ENCODE measurements at places on chromosomes 11 and 22.

- no peak for DNase-seq
Observed at GRCh38 chr11:45985212-45985611, 62.8 kb downstream of the LARGE2 start.

GRCh38 chr11:119482521-119483011, 59.6 kb upstream of the THY1 start:
- no peak for DNase-seq

GRCh38 chr11:134071766-134072402, 3.0 kb downstream of the JAM3 start:
- DNase-seq: no peak

- DNase-seq: no peak
Observed at GRCh38 chr11:79331203-79331901, 109.5 kb downstream of the TENM4 start.

GRCh38 chr22:29133603-29134133, 60.8 kb downstream of the KREMEN1 start:
- DNase-seq: no peak

DNA sequence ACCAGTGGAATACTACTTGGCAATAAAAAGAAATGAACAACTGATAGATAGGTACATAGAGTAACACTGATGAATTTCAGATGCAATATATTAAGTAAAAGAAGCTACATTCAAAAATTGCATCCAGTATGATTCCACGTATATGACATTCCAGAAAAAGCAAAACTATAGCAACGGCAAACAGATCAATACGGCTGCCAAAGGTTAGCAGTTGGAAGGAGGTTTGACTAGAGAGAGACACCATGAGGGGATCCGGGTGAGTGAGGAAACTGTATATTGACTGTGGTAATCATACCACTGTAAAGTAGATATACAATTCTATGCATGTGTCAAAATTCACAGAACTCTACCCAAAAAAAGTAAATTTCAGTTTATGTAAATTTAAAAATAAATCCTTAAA, 28.7 kb downstream of the CADM1 start:
- no peak for DNase-seq

DNA sequence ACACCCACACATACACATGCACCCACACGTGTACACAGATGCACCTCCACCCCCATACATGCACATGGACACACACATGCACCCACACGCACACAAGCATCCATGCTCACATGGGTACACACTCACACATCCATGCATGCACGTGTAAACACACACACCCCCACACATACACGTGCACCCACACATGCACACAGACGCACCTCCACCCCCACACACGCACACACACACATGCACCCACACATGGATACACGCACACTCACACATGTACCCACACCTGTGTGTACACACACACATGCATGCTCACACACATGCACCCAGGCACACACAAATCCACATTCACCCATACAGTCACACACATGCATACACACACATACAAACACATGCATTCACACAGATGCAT, 24.5 kb downstream of the CDPF1 start:
- no peak for DNase-seq

DNA sequence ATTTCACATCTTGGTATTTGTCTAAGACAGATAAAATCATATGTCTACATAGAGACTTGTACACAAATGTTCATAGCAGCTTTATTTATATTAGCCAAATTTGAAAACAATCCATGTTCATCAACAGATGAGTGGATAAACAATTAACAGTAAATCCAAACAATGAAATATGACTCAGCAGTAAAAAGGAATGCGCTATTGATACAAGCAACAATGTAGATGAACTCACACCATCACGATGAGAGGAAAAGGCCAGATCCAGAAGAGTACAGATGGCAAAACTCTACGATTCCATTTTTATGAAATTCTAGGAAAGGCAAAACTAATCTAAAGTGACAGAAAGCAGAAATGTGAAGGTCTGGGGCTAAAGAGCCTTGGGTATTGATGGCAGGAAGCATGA, 384.3 kb downstream of the NTM start:
- DNase-seq: no peak

GRCh38 chr11:126136507-126136906, 73.8 kb upstream of the CDON start:
- DNase-seq: no peak

DNA sequence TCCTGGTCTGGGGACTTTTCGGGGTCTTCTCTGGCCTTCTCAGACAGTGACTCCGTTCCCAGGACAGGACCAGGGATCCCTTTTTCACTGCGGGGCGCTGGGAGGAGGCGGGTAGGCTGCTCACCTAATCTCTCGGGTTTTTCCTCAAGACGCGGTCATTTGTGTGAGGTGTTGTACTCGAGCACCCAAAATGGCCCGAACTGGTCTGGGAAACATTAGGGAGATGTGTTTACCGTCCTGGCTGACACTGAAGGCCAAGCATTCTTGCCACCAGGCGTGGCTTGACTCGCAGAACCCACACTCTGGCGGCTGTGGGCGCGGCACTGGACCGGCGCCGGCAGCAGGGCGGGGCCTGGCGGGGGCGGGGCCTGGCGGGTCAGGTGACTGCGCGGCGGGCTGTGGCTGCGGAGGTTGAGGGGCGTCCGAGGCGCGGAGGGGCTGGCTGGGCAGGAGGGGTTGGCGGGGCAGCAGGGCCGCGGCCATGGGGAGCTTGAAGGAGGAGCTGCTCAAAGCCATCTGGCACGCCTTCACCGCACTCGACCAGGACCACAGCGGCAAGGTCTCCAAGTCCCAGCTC, at the start of gene SWAP70:
SWAP70 (plus strand) TSS at position 379 of the 577 bp plus-strand sequence; CDS start at position 482, 103 bp downstream.
- DNase-seq: no peak

DNA sequence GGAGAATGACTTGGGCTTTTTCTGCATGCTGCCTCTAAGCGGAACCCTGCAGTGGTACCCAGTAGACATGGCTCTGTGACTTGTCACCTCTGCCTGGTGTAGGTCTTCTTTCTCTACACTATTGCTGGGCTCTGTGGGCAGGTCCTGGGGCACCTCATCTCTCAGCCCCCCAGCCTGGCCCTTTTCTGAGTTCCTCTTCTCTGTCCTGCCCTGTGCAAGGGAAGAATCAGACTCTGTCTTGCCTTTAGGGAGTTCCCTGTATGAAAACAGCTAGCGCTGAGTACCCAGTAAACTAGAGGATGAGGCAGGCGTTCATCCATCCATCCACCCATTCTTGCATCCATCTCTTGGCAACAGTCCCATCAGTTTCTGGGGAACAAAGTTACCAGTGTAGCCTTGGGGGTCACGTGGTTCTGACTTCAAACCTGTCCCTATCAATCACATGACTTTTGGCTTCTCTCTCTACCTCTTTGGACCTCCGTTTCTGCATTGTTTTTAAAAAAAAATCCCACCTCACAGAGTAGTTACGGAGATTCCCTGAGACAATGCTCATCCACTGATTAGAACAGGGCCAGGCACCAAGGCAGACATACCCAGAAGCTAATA, 86.4 kb upstream of the WNT11 start:
- no peak for DNase-seq

GRCh38 chr11:97850701-97851100, 1170.0 kb upstream of the CNTN5 start:
- DNase-seq: no peak

DNA sequence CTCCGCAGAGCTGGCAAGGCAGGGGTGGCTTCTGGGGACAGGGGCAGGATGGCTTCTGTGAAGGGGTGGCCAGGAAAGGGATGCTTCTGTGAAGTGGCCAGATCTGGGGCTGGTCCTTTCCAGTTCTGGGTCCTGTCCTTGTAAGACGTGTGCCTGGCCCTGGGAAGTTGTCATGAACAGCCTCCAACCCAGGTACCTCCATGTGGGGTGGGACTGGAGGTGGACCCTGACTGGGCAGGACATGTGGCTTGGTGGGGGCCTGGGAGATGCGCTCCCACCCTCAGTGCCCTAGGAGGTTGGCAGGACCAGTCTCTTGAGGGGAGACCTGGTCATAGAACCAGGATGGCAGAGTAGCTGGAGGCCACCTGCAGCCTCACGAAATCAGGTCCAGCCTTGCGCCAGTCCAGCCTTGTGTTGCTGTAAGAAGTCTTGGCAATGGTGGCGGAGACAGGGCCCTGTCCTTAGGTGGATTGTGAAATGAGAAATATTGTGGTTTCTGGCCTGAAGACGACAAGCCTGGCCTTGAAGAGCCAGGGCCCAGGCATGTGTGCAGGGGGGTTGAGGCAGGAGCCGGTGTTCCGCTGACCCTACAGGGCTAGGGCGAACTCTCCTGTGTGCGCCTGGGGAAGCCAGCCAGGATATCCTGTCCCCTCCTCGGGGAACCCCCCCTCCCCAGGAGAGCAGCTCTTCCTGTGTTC, 2.6 kb downstream of the KCNQ1 start:
- DNase-seq: no peak

Measured in cortex of kidney (tissue), 1 donor.